ENCODE measurements at places on chromosomes 5 and 9.

- DNase-seq: no peak
Observed at GRCh38 chr5:7828269-7828668, 22.7 kb downstream of the CFAP90 start.

GRCh38 chr5:124659798-124660197 is 86.6 kb downstream of the ZNF608 start:
- DNase-seq: peak; percentile 55

DNA sequence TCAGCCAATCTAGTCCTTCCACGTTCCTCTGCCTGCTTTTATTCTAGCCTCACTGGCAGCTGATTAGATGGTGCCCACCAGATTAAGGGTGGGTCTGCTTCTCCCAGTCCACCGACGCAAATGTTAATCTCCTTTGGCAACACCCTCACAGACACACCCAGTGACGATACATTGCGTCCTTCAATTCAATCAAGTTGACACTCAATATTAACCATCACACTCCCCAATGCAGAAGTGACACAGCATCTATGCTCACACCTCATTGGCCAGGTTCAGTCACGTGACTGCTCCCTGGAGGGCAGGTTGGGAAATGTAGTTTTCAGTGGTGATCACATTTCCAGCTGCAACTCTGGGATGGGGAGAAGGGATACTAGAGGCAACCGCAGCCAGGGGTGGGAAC is 13.0 kb downstream of the SUSD3 start:
- DNase-seq: no peak

DNA sequence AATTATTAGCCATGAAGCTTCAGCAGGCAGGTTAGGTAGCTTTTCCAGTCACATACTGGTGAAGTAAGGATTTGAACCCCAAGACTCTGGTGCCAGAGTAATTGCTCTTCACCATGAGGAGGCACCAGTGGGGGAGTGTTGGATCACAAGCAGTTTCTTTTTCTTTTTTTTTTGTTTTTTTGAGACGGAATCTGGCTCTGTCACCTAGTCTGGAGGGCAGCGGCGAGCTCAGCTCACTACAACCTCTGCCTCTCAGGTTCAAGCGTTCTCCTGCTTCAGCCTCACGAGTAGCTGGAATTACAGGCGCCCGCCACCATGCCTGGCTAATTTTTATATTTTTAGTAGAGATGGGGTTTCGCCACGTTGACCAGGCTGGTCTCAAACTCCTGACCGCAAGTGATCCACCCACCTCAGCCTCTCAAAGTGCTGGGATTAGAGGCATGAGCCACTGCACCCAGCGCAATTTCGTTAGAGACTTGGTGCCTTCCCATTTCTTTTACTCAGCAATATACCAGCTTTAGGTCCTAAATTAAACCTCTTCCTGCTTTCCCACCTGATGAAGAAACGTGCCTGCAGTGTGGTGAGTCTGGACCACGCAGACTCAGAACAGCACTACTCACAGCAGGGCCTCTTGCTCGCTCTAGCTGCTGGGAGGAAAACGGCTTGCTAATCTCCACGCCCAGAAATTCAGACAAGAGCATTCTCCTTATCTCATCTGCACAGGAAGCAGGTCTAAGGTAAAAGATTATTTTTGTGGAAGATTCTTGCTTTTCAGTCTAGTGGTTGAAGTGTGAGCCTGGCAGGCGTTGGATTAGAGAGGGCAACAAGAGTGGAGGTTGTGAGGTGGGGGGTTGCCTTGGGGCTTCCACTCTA is at the start of gene S100Z:
Gene S100Z (plus strand): TSS at position 596 of the 873 bp plus-strand sequence. CDS start 25,346 bp downstream, outside the sequence.
- no peak for DNase-seq

DNA sequence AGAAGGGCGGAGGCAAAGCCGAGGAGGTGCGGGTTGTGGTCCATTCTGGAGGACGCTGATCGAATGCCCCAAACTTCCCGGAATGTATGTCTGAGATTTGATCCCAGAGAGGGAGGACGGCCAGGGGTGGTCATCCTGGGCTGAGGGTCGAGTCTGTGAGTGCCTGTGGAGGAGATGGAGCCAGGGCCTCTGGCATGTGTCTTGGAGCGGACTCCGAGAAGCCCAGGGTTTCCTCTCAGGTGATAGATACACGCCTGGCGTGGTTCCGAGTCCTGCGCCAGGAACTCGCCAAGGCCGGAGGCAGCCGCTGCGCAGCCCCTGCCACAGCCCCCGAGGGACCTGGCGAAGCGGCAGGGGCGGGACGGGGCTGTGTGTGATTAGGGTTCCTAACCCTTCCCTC is 363 bp downstream of the ZNF454 start:
- no peak for DNase-seq

GRCh38 chr9:108389056-108389455 is 466.7 kb downstream of the ACTL7B start:
- DNase-seq: no peak

DNA sequence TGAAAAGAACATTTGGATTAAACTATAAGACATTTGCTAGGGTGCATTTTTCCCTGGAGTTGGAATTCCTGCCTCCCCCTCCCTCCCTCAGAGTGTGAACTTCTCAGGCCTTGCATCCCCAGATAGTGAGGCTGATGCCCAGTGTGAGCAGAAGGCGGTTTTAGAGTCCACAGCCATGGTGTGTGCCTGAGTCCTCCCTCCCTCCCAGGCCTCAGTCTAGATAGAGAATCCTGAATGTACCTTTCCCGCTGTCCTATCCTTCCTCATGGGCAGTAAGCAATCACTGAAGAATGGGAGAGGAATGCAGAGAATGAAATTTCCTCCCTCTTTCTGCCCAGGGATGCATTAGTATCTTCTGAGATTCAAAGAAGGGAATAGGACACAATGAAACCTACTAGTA is 108.5 kb downstream of the RASGRF2 start:
- DNase-seq: no peak

- no peak for DNase-seq
Observed at GRCh38 chr9:133881671-133882381, 110.3 kb downstream of the VAV2 start.

- DNase-seq: no peak
Observed at GRCh38 chr9:90985631-90986030, 184.0 kb downstream of the SYK start.

DNA sequence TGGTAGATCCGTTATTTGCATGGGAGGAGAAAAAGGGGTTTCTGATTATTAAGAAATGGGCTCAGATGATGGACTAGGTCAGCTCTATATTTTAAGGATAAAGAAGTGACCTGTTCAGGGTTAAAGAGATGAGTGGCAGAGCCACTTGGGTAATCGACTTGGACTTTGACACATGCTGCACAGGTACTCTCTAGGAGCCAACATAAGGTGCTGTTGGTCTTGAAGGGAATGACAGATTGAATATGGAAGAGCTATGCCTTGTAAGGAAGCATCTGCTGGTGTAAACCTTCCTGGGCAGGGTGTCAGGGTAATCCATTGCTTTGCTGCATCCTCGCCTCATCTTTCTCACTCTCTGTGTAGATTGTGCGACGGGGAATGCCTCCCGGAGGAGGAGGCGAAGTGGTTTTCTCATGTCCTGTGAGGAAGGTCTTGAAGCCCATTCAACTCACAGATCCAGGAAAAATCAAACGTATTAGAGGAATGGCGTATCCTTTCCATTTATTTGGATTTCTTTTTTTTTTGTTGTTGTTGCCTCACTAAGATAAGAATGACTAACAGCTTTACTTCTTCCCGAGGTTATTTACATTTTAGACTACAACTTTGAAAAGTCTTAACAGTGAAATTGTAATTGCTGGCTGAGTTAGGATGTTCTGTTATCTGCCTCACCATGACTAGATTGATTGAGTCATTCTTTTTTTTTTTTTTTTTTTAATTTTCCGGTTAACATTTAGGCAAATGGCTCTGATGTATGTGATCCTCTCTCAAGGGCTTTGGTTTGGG is 41.2 kb downstream of the RCL1 start:
- DNase-seq: no peak

DNA sequence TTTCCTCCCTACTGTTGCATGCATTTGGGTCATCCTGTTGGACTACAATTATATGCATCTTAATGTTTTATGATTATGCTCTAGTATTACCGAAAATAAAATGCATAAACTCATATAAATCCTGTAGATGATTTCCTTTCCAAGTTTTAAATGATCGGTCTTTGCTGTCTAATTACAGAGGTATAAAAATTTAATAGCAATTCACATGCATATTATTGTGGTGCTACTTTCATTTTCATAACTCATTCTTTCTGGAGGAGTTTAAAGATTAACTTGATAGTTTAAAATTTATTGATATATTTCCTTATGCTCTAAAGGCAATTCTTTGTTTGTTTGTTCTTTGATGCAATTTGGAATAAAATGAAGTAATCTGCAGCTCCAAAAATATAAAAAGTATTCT is 1475.1 kb downstream of the MAT2B start:
- no peak for DNase-seq

GRCh38 chr5:149418910-149419531 is 39.9 kb upstream of the IL17B start:
- no peak for DNase-seq

- DNase-seq: no peak
Observed at GRCh38 chr9:35675732-35676392, 2.1 kb downstream of the CA9 start.

DNA sequence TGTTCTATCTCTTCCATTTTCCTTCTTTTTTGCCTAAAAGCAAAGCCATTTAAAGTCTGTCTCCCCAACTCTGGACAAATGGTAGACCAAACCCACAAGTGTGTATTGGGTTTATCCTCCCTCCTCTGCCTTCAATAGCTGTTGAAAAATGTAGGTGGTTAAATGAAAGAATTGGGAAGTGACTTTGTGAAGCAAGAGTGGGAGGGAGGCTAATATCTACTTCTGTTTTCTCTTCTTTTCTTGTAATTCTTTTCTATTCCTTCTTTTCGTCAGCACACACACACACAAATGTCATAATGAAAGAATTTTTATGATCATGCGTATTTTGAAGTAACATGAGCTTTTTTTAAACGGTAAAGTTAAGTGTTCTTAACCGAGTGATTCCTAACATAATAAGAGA is 3.8 kb downstream of the CCDC152 start:
- no peak for DNase-seq

GRCh38 chr9:118455259-118455658 is 751.1 kb downstream of the TLR4 start:
- peak; percentile 42 for DNase-seq

DNA sequence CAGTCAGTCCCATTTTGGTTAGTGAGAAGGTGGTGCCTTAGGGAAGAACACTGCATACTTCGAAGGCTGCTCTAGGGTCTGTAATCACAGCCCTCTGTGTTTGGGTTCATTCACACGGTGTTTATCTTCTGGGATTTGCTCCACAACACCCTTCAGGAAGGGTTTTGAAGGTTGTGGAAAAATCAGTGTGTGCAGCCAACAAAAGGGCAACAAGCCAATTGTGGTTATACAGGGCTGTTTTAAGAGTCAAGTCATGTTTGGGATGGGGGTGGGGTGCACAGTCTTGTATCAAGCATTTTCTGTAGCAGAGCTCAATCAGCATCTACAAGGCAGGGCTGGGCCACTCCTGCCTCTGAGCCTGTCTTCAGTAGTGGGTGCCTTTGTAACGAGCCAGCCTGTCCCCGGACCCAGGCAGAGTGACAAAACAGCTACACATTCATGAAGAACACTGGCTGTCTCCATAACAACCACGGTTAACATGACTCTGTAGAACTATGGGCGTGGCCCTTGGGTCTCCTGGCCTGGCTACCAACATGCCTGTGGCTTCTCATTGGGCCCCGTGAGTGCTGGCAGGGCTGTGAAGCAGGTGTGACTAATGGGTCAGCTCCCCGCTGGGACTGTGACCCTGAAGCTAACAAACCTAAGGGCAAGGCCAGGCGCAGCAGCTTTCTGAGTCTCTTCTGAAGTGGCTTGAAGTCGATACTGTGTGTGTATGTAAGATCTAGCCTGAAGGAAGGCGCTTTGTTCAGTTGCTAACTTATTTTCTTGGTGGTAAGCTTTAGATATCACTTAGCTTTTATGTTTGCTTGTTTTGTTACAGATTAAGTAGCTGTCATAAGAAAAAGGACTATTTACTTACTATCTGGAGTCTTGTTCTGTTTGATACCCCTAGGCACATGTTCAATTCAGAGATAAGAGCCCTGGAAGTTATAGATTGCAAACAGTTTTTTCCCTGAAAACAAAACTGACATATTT is 27.9 kb upstream of the GOLM1 start:
- peak; percentile 96 for DNase-seq

- peak; percentile 90 for DNase-seq
Observed at GRCh38 chr5:172437445-172438318, 16.6 kb downstream of the SH3PXD2B start.

DNA sequence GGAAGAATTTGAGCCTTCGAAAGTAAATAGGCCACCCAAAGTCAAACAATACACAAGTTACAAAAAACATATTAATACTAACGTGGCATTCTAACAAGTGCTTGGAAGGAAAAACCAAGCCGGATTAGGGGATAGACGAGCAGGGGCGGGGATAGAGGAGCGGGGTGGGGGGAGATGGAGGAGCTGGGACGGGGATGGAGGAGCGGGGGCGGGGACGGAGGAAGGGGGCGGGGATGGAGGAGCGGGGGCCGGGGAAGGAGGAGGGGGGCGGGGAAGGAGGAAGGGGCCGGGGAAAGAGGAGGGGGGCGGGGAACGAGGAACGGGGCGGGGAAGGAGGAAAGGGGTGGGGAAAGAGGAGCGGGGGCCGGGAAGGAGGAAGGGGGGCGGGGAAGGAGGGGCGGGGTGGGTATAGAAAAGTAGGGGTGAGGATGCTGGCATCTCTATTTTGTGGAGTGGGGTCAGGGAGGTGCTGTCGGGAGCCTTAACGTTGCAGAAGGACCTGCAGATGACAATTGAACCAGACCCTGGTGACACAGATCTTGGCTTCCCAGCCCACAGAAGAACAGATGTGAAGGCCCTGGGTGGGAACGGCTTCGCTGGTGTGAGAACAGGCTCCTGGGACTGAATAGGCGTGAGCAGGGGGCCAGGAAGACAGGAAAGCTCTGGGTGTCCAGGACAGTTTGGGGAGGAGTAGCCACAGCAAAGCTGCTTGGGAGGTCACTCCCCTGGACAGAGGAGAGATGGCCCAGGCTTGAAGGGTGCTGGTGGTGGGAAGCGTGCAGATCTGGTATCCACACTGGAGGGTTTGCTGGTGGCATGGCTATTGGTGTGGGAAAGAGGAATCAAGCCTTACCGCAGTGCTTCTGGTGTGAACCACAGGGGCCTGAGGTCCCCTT is 233.3 kb upstream of the DAP start:
- DNase-seq: no peak

- peak; percentile 12 for DNase-seq
Observed at GRCh38 chr5:129748913-129749880, 1.3 kb downstream of the MINAR2 start.

DNA sequence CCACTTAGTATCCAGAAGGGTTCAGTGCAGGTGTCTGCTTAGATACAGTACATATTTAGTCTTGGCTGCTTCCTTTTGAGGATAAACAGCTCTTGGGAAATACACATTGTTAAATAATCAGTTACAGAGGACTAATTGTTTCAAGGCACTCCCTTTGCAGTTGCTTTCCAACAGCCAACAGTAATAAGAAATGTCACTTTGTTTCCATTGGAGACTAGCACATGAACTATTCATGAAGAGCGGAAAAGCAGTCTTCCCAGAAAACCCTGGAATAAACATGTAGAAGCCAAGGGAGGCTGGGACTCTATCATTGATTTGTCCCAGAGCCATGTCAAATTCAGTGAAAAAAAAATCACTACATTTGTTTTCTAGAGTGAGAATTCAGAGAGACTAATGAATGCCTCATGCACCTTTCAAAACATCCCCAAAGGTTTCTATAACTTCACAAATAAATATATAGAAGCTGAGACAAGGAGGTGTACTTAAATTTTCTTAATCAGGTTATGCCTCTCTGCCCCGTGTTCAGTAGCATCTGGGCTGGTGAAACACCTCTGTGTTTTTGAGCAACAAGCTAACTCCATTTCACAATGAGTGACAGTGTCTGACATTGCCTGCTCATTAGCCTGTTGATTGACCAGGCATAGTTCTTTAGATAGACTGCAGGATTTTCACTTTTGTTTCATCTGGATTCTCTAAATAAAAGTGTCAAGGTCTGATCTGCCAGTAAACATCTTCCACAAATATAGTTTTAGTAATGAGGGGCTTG is 271.5 kb downstream of the ARRDC3 start:
- no peak for DNase-seq
